Mammary epithelial cell (primary cell): ENCODE measurements at places on chromosomes 6 and 20. TPM values are rescaled to one million over a fixed set of nuclear protein-coding genes. Genes with fewer than 3 reads are reported as not detected.

Gene HMGA1
- total RNA-seq: 314 and 345 TPM in 2 replicates

Gene C20orf144
- under 0.01 TPM for total RNA-seq

Gene SAMD3
- not detected in 2 replicates for total RNA-seq

Gene CAPN11
- not detected in 2 replicates for total RNA-seq

Gene TFAP2B
- total RNA-seq: 2.0 TPM

Gene FAM209B
- not detected for total RNA-seq

Gene SRSF12
- 3.8 TPM for total RNA-seq

Gene TRIM15
- total RNA-seq: not detected in 2 replicates

Gene WFDC13
- not detected in 2 replicates for total RNA-seq

Gene EMILIN3
- not detected for total RNA-seq

Gene BCAS1
- not detected in 2 replicates for total RNA-seq

Gene CLIC1
- total RNA-seq: 343 TPM

Gene BPIFB1
- not detected for total RNA-seq

Gene REM1
- total RNA-seq: not detected in 2 replicates

Gene HSPA12B
- total RNA-seq: not detected in 2 replicates

Gene RAB23
- total RNA-seq: 14.9 and 18.0 TPM in 2 replicates

Gene RBM12
- total RNA-seq: 38.4 and 62.8 TPM in 2 replicates

Gene SLC32A1
- not detected in 2 replicates for total RNA-seq

Gene NCOA7
- total RNA-seq: 29.0 TPM

Gene FAM135A
- 30.0 TPM for total RNA-seq

Gene VGLL2
- total RNA-seq: not detected

Gene GMPR
- total RNA-seq: 0.45 and 0.51 TPM in 2 replicates

Gene PPIL6
- total RNA-seq: 0.61 and 2.2 TPM in 2 replicates
